ENCODE measurements at places on chromosomes 7 and 10. TPM values are rescaled to one million over a fixed set of nuclear protein-coding genes. Genes with fewer than 3 reads are reported as not detected.

HMX2 gene
- total RNA-seq = not detected

DNA sequence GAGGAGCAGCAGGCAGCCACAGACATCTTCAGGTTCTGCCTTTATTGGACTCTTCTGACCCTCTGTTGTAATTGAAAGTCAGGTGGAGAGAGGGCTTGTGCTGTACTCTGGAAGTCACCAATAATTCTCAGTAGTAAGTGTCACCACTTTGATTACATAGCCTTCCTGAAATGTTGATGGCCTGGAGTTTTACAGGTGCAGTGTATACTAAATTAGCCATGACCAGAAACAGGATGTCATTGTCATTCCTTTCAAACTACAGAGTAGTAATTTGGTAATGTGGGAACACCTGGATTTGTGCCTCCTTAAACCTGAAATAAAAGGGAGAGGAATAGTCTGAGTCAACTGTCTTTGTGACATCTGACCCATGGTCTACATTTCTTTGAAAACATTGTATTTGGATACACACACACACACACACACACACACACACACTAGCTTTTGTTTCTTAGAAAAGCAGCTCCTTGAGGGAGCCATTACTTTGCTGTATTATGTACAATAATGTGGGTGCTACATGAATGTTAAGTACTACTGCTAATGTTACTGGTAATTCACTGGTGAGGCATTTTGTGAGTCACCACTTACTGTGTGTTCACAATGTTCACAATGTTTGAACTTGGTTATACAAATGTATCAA is 19.6 kb downstream of the ARL4A start:
- DNase-seq = no peak

CRYGN gene
- total RNA-seq = not detected

ENTPD1 gene
- 17.4 TPM for total RNA-seq

DNA sequence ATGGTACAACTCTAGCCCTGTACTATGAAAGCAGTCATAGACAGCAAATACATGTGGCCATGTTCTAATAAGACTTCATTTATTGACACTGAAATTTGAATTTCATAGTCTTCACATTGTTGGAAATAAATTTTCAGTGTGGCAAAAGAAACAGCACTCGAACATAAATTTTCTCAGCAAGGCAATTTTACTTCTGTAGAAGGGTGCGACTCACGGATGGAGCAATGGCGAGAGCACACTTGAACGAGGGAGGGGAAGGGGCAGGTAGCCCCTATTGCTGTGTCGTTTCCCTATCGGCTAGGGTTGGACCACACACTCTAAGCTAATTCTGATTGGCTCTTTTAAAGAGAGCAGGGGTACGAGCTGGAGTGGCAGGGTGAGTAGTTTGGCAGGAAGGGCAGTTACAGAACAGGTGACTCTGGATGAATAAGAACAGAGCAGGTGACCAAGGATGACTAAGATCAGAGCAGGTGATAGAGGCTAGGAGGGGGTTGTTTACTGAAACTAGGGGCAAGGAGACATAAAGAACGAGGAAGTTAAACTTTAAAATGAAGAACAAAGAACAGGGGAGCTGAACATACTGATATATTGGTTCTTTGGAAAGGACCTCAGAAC is 52.0 kb downstream of the LRRC4 start:
- DNase-seq = no peak

DNA sequence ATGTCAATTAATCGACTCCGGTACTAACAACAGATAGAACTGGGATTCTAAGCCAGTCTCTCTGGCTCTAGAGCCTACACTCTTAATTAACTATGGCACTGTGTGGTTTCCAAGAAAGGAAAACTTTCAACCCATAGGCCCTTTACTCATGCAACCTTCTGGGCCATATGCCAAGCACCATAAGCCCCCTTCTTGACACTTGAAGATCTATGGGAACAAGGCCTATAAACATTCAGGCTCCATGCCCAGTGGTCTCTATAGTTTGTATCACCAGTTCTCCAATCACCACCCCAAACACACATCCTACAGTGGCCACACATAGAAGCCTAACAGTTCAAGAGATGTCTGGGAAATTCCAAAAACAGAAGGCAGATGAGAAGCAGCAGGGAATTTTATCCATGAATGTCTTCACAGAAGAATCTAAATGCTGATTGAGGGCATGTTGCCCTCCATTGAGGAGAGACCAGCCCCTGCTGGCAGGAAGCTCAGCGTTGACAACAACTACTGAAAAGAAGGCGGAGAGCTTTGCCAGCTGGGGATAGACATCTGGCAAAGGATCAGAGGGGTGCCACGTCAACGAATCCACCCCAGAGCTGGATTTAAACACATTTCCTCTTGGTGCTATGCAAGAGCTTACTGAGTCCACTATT is 64.4 kb downstream of the GRM3 start:
- no peak for DNase-seq

DNA sequence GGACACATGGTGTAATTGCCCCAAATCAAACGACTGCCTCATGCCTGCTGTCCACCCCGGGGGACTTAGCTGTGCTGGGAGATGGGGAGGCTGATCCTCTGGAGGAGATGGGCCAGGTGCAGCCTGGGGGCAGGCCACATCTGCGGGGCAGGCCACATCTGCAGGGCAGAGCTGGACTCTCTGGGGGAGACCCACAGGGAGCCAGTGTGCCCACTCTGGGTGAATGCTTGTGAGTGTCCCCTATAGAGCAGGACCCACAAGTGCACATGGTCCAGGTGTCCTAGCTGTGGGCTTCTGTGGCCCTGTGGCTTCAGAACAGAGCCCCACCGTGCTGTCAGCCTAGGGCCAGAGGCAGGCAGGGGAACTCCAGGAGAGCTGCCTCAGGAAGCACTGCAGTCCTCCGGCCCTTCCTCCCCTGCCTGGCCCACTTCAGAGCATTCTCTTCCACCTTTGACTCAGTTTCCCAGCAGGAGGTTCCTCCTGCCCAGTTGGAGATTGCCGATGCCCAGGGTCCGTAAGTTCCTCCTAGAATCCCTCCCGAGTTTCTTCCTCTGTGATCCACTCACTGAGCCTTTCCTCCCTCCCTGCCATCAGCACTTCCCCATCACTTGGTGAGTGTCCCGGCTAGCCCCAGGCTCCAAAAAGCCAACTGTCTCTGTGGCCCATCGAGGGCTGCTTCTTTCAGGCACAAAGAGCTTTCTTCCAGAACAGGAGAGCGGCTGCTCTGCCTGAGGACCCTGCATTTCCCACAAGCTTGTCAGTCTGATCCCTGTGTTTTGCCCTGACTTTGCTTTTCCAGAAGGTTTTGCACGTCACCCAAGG is 50.3 kb downstream of the ADCYAP1R1 start:
- no peak for DNase-seq
